GF-D8 (cell line): ENCODE measurements at places on chromosomes 6 and 20.

- DNase-seq, result no peak
Observed at GRCh38 chr6:45156075-45156474, 172.1 kb upstream of the RUNX2 start.

GRCh38 chr6:14206391-14206790 lies 88.8 kb downstream of the CD83 start:
- DNase-seq, result no peak

- no peak for DNase-seq
Observed at GRCh38 chr6:55822815-55823214, 52.6 kb downstream of the BMP5 start.

- no peak for DNase-seq
Observed at GRCh38 chr6:7252390-7252789, 60.6 kb downstream of the SSR1 start.

GRCh38 chr6:33277663-33278391 lies 904 bp downstream of the B3GALT4 start:
- no peak for DNase-seq

- DNase-seq, result no peak
Observed at GRCh38 chr6:144317736-144318135, 32.6 kb downstream of the UTRN start.

GRCh38 chr6:126873351-126873750 lies 245.1 kb upstream of the RSPO3 start:
- no peak for DNase-seq

- DNase-seq, result no peak
Observed at GRCh38 chr6:140566781-140567277, 1192.4 kb upstream of the CITED2 start.

DNA sequence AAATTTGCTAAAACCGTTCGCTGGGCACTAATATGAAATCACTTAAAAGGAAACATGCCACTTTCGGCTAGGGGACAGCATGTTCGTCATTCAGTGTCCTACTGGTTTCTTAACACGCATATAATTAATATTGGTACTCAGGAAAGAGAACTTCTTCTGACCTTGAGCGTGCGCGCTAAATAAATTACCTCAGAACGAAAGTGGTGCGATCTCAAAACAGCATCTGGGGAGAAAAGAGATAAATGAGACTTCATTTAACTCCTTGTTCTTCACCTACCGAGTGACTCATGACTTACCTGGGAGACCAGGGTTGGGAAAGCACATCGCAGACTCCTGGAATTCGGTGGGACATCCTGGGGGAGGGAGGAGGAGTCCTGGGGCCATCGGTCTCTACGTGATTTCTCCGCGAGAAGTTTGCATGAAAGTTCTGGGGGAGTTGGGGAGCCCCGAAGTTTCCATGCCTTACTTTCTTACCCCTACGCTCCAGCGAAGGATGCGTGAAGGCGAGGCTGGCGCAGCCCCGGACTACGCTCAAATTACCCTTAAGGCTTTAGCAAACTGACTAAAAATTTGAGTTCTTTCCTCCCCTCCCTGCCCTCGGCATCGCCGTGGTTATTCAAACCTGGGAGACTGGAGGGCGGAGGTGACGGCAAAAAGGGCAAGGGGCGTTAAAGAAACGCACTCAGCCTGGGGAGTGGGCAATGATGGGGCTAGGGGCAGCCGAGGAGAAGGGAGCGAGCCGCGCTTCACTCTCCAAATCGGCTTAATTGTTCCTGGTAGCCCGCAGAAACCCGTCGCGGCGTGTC lies 1.1 kb upstream of the BEND6 start:
- DNase-seq, result no peak

GRCh38 chr6:11480541-11480940 lies 57.0 kb upstream of the TMEM170B start:
- DNase-seq, result no peak

DNA sequence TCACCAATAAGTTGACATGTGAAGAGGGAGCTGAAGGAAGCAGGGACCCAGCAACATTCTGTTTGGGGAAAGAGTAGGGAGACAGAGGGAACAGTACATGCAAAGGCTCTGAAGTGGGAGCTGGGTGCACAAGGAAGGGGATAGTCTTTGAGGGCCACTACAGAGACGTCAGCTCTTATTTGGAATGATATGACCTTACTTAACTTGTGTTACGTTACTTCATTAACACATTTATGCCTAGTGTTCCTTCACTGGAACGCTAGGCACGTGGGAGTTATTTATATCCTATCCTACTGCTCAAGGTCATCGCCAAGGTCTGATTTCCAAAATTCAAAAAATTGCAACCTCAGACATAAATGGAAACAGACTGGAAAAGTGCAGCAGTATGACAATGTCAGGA lies 20.2 kb downstream of the NAPB start:
- DNase-seq, result no peak

- no peak for DNase-seq
Observed at GRCh38 chr6:105985816-105986632, 100.1 kb upstream of the PRDM1 start.

DNA sequence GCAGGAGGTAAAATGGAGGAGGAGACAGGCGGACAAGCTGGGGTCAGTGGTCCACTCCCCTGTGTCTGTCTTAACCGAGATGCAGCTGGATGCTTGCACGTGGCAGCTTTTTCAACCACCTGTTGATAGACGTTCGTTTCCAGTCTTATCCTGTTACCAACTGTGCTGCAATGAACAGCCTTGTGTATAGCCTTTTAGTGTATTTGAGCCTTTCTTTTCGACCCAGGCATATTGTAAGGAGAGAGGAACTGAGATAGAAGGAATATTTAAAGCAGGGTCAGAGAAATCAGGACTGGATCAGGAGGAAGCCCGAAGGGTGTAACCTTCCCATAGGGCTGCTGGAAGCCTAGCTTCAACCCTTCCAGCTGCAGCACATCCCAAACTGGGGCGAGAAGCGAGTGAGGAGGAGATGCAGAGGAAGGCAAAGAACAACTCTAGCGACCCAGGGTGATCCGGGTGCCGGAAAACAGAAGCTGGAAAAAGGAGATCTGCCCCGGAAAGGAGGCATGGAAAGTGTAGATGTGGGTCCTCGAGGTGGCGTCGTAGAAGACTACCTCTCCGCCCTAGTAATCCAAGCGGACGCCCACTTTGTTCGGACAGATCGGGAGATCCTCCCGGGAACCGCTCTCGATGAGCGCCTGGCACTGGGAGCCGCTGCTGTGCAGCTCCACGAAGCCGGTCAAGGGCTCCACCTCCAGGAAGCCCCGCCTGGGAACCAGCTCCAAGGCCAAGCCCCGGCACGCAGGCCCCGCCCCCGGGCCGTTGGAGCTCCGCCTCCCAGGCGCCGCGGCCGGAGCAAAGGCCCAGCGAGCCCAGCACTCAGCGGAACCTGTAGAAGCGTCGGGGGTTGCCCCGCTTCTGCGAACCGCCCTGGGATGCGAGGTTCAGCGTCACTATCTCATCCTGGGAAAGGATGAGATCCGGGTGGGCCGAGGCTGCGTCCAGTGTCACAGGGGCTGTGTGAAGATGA lies 11.2 kb downstream of the TRIM31 start:
- DNase-seq, result no peak

- DNase-seq, result no peak
Observed at GRCh38 chr6:89483111-89483720, 50.3 kb downstream of the ANKRD6 start.

DNA sequence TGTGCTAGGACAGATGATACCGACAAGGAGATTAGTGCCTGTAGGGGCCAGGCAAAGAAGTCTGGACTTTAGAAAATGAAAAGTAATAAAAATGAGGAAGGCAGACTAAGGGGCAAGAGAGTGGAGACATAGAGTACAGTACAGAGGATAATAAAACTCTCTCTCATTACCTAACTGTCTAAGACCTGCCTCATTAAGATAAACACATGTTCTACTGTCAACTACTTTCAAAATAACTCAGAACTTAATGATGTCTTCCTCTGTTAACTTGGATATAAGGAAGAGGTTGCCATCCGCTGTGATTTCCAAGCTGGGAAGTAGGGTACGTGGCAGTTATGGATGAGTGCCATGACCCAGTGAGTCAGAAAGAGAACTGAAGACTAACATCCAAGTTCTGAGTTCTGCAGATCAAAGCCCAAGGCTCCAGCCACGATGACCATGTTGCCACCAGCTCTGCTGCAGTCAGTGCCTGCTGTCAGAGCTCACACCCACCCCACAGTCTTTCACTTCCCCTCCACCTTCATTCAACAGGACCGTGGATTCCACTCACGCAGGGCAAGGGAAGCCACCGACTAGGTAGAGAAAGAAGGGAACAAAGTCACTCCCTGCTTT lies 81.8 kb downstream of the KIF16B start:
- no peak for DNase-seq

GRCh38 chr6:48490658-48491057 lies 379.7 kb upstream of the PTCHD4 start:
- DNase-seq, result no peak

GRCh38 chr6:133991096-133991593 lies 38.1 kb downstream of the TBPL1 start:
- DNase-seq, result no peak

- no peak for DNase-seq
Observed at GRCh38 chr6:47147836-47148344, 105.8 kb upstream of the ADGRF1 start.

DNA sequence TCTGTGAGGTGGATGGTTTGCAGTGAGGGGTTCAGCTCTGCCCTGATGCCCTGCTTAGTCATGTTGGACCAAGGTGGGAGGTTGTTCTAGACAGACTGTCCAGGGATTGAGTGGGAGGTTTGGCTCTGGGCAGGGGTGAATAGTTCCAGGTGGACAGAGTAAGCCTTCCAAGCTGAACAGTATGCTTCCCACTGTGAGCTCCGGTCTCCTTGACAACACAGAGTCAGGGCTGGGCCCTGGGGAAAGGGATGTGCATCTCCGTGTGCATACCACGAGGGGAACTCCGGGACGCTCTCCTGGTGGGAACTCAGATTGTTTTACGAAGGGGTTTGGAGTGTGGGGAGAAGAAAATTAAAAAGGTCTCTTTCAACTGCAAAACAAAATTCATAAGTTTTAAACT lies 174.7 kb downstream of the DHX35 start:
- DNase-seq, result no peak

DNA sequence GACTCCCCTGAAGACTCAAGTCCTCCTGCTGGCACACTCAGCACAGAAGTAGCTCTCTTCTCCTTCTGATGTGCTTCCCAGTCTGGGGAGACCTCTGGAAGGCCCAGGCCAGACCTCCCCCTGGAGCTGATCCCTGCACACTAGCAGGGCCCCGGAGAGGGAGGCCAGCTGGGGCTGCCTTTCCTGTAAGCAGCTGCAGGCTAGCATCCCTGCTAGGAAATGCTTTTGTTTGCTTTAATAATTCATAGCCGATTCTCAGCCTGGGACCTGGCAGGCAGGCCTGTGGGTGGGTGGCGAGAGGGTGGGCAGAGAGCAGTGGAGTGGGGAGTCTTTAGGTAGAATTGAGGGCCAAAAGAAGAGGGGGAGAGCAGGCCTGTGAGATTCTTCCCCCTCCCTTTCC lies 5.2 kb downstream of the EBF4 start:
- no peak for DNase-seq

DNA sequence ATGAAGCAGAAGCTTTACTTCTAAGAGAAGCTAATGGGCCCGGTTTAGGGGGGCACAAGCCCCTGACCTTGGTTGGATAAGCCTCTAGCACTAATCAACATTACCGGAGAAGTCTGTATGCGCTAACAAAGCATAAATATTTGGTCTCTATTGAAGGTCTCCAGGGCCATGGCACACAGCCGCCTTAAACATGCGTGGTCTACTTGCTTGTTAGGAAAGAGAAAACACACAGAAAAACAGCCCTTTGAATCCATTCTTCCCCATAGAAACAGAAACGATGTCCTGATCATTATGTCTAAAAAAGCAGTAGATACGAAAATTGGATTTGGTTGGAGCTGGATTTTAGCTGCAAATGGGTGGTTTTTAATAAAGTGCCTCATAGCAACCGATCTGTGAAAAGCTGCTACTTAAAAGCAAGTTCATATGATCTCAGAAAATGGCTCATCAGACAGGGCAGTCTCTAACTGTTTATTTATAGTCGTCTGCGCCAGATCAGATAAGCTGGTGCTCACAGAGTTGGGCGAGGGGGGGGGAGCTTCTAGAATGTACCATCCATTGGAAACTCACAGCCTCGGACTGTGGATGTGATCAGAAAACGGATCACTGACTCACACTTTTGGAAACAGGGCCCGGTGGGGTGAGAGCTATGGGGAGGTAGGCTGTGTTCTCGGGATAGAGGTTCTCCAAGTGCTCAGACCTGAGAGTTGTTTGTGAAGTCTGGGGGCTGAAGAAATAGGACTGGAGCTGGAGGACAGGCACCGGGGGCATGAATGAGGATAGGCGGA lies 35.3 kb upstream of the APCDD1L start:
- DNase-seq, result no peak

GRCh38 chr6:33208091-33208967 lies at the start of gene RING1:
Gene RING1 (plus strand): TSS chr6:33208500. CDS start chr6:33208823, 323 bp downstream.
- DNase-seq, result peak; percentile 9

DNA sequence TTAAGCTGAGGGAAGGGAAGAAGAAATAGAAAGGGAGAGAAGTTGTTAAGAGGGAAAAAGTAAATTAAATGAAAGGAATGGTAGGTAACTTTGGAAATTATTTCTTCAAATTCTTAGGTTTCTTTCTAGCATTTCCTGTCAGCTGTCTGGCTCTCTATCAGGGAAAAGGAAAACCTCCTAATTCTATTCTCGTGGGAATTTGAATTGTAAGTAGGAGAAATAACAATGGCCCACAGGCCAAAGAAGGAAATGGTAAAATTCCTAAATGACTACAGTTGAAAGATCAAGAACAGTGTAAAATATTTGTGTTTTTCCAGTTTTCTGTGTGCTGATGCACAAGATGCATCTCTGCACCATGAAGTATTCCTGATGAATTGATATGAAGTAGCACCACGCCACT lies 173.0 kb downstream of the IBTK start:
- no peak for DNase-seq

DNA sequence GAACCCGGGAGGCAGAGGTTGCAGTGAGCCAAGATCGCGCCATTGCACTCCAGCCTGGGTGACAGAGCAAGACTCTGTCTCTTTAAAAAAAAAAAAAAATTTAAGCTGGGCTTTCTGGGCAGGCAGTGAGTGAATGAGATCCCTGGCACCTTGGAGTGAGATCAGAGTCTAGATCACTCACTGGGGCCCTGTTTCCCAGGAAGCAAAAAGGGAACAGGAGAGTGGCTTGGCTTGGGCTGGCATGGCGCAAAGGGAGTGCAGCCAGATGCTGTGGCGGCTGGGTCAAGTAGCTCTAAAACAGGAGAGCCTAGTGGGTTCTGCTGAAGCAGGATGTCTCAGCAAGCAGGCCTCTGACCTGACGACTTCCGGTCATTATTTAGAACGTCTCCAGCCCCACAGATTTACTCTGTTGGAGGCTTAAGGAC lies 10.4 kb downstream of the PLCG1 start:
- no peak for DNase-seq

GRCh38 chr20:18030020-18030419 lies 27.7 kb downstream of the OVOL2 start:
- no peak for DNase-seq

GRCh38 chr6:142822383-142822782 lies 122.6 kb downstream of the HIVEP2 start:
- no peak for DNase-seq

- no peak for DNase-seq
Observed at GRCh38 chr6:130296854-130297253, 69.0 kb upstream of the TMEM200A start.

DNA sequence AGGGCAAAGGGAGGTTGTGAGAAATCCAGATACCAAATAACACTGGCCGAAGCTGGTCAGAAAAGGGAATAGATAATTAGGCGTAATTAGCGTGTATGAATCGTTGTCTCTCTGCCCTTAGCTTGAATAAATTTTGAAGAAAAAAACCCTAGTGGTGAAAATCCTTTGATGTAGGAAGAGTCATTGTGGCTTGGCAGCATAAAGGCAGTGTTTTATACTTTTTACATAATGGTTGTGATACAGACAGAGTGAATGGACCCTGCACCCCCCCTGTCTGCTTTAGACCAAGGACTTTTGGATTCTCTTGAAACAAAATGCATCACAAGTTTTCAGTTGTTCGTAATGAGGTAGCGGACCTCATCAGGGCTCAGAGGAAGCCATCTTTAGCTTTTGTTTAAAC lies 126.5 kb downstream of the AFG1L start:
- no peak for DNase-seq
